ENCODE measurements at places on chromosomes 4 and X. TPM values are rescaled to one million over a fixed set of nuclear protein-coding genes. Genes with fewer than 3 reads are reported as not detected.
A peak's percentile ranks its signal among the peaks of the same experiment; 100 is the strongest.

DNA sequence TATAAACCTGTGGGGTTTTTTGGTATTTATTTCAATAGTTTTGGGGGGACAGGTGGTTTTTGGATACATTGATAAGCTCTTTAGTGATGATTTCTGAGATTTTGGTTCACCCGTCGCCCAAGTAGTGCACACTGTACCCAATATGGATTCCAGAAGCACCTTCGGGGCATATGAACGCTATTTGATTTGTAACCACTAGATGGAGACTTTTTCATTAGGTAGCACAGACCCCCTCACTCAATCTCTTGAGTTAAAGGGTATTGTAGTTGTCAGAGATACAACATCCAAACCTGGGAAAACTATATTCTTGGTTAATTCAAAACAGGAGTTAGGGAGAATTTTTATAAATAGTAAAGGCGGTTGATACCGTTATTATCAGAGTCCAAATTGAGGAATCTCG, 79.8 kb downstream of the SPANXN3 start:
- no peak for DNase-seq

LIAS gene
- 13.5 TPM for total RNA-seq

- no peak for DNase-seq
These were observed 246.4 kb downstream of the SH2D1A start for GRCh38 chrX:124592744-124593143.

SMARCAD1 gene
- total RNA-seq = 28.1 TPM

DNA sequence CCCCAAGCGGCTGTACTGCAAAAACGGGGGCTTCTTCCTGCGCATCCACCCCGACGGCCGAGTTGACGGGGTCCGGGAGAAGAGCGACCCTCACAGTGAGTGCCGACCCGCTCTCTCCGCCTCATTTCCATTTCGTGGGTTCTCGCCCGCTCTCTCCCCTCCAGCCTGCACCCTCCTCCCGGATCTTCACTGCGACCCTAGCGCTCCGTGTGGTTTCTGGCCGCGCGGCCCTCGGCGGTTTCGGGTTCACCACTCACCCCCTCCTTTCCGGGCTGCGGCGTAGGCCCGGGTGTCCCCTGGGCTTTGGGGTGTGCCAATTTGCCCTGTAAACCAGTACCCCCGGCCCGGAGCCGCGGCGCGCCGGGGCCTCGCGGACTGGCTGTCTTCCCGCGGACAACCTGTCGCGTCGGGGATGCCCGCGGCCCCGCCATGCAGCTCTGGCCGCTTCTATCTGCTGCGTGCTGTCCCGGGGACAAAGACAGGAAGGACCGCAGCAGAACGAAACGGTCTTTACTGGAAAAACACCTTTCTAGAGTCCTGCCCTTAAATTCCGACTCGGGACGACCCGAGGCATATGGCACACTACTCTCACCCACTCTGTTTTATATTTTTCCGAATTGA, 737 bp downstream of the FGF2 start:
- DNase-seq = no peak

DSPP gene
- total RNA-seq = not detected

DNA sequence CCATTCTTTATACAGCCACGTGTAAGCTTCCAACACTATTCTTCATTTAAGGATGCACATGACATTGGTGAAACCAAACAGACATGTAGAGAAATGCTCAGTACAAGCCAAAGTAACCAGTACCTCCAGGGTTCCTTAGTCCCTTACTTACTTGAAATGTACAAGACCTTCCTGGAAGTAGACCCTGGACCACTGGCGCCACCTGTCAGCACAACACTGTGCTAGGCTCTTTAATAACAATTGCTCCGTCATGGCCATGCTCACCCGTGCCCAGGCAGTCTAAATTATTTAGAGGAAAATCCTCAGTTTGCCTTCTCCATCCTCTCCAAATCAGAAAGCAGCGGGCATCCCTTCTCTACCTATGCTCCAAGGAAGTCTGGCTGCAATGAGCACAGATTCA, 52.7 kb downstream of the ADGRA3 start:
- no peak for DNase-seq

DNA sequence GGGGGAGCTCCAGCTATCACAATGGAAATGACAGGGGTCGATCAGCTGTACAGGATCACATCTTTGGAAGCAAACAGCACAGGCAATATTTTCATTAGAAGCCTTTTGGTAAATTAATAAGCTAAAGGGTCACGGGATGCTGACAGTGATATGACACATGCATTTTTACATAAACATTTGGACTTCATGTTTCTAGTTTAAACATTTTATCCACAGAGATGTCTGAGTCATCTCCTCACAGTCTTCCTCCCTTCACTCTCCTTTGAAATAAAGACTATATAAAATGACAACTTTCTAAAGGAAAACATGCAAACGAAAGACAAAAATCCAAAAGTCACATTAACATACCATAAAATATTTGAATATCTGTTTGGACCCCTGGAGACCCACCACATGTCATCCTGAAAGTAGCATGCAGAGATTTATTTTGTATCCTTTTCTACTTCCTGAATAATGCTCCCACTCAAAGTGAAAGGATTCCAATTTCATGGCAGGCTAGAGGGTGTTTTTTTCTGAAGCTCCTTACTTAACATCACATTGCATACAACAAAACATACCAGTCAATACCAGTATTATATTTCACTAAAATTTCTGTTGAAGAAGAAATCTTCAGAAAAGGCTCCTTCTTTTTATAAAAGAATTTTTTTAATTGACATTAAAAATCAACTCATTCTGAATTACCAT, 200.1 kb upstream of the PPARGC1A start:
- DNase-seq = no peak

DNA sequence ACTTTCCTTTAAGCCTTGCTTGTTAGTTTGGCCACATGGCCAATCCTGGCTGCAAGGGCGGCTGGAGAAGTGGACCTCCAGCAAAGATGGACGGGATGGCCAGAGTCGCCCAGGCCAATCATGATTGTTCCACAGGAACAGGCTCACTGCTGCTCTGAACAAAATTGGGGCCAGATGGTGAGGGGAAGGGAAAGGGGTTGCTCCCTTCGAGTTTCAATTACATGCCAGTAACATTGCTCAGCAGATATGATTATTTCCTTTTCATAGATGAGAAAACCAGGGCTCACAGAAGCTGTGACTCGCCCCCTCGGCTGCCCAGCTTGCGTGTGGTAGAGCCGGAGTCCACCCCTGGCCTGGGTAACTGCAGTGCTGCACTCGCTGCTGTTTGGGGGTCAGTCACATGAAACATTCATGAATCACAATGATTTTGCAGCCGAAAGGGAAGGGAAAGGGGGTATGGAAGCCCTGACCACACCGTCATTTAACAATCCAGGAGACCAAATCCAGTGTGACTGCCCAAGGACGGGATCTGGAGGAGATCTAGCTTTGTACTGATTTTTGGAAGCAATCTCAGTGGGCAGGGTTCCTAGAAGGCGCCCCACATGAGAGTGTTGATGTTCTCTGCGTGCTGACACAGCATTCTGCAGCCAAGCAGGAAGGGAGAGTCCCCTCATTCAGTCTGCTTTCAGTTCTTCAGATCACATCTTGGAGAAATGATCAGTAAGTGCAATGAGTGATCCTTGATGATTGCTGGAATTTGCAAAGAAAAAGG, 77.3 kb upstream of the MSX1 start:
- no peak for DNase-seq

- DNase-seq = no peak
These were observed 383 bp upstream of the TBC1D19 start for GRCh38 chr4:26583538-26583864.

INTU gene
- 1.6 TPM for total RNA-seq

PLP2 gene
- total RNA-seq = 132 TPM

TMEM47 gene
- 8.2 TPM for total RNA-seq

NDUFB11 gene
- total RNA-seq = 83.4 TPM

RENBP gene
- total RNA-seq = 0.92 TPM

- DNase-seq = peak; percentile 46
These were observed 69.7 kb upstream of the MAMLD1 start for GRCh38 chrX:150293311-150294013.

GRCh38 chr4:138162259-138162658, 79.9 kb downstream of the SLC7A11 start:
- no peak for DNase-seq

MBNL3 gene
- 6.3 TPM for total RNA-seq

PLAC1 gene
- total RNA-seq = not detected

DNA sequence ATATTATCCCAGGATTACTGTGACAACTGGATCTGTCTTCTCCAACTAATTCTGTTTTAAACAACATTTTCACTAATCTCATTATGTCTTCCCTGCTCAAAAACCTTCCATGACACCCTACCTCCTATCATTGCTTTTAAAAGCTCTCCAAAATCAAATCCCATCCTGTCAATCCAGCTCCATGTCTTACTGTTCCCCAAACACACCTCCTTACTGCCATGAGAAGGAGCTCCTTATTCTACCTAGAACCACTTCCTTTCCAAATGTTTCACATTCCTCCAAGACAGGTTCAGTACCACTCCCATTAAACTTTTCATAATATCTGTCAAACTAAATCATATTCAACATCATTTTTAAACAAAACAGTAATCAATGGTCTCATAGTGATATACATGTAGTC, 66.9 kb upstream of the WDR17 start:
- DNase-seq = no peak

DNA sequence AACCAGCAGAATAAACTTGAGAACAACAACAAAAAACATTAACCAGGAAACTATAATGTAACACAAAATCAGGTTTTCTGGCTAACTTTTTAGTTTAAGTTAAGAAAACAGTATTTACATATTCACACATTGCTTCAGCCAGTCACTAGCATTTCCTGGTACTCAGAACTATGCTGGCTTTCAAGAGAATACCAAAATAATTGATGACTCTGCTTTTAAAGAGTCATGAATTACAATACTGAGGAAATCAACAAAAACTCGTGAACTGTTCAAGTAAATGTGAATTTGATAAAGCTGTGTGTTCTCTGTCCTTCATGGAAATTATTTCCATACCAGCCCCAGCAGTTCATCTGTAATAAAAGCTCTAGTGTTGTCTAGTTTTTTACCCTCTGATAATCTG, 27.4 kb downstream of the PRSS12 start:
- no peak for DNase-seq

RTL9 gene
- not detected for total RNA-seq

DNA sequence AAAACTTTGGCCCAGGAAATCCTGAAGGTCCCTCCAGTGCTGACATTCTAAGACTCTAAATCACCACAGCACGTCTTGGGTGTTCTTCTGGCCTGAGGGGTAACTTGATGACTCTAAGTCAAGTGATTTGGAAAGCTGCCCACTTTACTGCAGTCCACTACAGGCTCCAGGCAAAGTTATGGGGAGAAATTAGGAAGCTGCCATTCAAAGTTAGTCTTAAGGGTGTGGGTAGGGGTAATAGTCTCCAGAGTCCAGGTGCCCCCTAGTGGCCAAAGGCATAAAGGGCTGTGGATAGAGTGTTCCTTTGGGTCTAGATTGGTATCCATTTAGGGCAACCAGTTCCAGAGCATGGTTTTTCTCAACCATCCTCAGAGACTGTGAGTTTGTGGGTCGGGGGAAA, 38.7 kb upstream of the SLC16A2 start:
- no peak for DNase-seq

- DNase-seq = peak; percentile 44
These were observed 508.1 kb upstream of the ARX start for GRCh38 chrX:25523574-25524540.

- DNase-seq = no peak
These were observed 90.6 kb downstream of the TSPAN7 start for GRCh38 chrX:38651625-38652601.

MAGEB1 gene
- total RNA-seq = not detected

GRCh38 chrX:20313899-20314298, 47.2 kb upstream of the RPS6KA3 start:
- DNase-seq = no peak

- DNase-seq = no peak
These were observed 68.0 kb downstream of the SNX12 start for GRCh38 chrX:71000139-71000538.

- DNase-seq = no peak
These were observed 124.5 kb downstream of the NHS start for GRCh38 chrX:17499512-17499911.

DNA sequence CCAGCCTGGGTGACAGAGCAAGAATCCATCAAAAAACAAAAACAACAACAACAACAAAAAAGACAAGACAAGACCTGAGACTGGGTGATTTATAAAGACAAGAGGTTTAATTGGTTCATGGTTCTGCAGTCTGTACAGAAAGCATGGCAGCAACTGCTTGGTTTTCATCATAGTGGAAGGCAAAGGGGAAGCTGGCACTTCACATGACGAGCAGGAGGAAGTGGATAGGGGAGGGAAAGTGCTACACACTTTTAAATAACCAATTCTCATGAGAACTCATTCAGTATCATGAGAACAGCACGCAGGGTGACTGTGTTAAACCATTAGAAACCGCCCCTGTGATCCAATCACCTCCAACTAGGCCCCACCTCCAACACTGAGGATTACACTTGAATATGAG, 28.4 kb upstream of the SLC10A7 start:
- no peak for DNase-seq

DNA sequence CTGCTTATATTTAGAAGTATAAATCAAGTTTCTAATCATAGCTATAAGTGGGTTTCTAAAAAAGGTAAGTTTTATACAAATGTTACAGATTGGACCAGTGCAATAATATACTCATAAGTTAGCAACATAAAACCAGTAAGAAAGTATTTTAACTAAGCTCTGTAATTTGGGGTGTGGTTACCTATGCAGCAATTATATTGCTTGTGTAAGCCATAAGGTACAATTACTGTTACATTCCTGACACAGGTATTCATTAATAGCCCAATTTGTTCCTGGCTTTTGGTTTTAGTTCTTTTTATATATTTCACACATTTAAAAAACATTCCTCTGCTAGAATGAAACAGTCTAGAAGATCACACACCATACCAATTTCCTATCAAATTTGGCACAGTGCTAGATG, 115.1 kb downstream of the FRYL start:
- no peak for DNase-seq

TXK gene
- 2.0 TPM for total RNA-seq

CT45A10 gene
- not detected for total RNA-seq

DNA sequence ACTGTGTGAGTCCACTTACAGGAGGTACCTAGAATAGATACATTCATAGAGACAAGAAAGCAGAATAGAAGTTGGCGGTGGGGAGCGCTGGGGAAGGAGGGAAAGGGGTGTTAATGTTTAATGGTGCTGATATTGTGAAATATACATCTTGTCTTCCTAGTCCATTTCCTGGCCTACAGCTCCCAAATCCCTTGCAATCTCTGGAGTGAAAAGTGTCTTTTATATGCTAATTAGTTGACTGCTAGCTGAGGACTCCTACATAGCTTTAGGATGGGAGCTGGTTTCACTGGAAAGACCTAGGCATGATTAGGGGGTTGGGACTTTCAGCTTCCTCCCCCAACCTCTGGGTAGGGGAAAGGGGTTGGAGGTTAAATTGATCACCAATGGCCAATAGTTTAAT, 36.0 kb downstream of the FUNDC1 start:
- peak; percentile 12 for DNase-seq

GRCh38 chr4:71537551-71538065, 198.8 kb downstream of the SLC4A4 start:
- no peak for DNase-seq

- DNase-seq = no peak
These were observed 4.5 kb downstream of the RAB9A start for GRCh38 chrX:13693341-13693961.

RASL11B gene
- total RNA-seq = 3.6 TPM

GRCh38 chr4:47553329-47554125, 68.5 kb downstream of the ATP10D start:
- DNase-seq = no peak

GRCh38 chrX:42027367-42028000, 104.1 kb upstream of the CASK start:
- DNase-seq = no peak

FGFR3 gene
- total RNA-seq = 8.1 TPM

TRIM75 gene
- not detected for total RNA-seq

F9 gene
- not detected for total RNA-seq

- no peak for DNase-seq
These were observed 496 bp upstream of the GAB1 start for GRCh38 chr4:143335979-143336780.
